ENCODE measurements at places on chromosomes 4 and X.

DNA sequence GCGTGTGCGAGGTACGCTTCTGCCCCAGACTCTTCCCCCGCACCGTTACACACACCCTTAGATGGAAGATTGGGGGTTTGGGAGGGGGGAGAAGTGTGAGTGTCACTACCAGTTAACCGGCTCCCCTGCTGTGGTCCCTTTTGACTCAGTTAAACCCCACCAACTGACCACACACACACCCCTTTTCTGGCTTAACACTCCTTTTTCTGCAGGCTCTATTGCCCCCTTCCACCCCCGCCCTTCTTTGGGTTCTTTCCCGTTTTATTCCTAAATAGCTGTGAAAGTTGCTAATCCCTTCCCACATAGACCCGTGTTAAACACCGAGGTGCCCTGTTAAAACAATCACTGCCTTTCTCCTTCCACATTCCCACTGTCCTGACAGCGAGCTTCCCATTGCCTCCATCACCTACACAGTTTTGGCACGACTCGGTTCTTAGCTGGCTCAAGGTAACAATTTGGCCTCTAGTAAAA, 3.7 kb upstream of the NR3C2 start:
- no peak for DNase-seq

DNA sequence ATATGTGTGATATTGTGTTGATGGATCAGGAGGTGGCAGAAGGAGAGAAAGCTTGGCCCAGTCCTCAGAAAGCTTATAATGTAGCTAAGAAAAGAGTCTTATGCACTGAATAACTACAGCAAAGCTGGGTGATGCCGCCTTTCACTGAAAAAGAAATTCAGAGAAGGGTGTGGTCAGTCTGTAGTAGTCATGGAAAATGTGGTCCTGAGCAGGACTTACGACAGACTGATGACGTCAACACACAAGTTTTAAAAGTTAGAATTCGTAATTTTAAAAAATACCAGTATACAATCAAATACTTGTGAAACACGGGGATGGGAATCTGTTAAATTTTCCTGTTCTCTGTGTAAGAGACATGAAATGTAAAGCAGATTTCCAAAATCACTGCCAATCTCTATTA, 87.0 kb upstream of the RAPGEF2 start:
- no peak for DNase-seq

DNA sequence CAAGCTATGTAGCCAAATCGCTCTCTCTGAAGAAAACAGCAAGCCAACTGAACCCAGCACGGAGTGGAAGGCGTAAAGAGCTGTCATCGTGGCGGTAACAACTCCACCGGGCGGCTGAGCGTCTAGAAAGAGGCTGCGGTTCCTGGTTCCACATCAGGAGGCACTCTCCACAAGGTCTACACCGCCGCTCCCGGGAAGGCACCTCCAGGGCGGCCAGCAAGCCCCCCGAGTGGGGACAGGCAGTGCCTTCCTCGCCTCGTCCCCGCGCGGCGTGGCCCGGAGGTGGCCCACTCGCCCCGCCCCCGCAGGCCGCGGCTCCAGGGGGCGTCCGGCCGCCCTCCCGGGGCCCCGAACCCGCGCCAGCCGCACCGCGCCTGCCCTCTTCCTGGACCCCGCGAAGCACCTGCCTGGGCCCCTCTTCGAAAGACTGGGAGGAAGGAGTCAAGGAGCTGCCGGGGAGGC, 755 bp downstream of the KLHL8 start:
- DNase-seq = no peak

GRCh38 chrX:825991-826390, 195.4 kb downstream of the SHOX start:
- no peak for DNase-seq

DNA sequence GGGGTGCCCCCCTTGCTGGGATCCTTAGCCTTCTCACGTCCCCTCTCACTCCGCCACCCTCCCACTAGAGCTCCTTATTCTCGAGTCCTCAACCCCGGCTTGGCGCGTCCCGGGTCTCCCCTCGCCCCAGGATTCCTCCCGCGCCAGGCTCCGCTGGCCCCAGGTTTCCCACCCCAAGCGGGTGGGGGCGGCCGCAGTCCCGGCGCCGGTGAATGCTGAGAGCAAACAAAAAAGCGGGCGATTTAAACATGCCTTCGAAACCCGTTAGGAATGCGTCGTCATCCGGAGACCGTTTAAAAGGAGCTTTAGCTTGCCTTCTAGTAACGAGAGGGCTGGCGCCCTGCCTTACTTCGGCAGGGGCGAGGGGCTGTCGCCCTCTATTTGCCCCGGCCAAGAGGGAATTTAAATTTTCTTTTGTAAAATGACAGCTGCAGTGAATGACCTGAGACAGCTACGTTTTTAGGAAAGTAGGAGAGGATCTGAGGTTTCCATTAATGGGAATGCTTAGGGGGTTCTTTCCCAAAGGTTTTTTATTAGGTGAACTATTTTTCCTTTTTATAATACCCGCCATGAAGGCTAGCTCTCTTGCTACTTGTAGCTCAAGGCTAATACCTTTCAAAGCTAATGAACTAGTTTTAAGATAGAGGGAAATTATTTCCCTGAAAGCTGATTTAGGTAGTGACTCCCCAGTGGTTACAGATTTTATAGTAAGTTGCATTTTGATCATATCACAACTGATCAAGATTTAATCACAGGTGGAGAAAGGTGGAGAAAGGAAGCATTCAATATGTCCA, 3.1 kb downstream of the JADE1 start:
- DNase-seq = no peak

DNA sequence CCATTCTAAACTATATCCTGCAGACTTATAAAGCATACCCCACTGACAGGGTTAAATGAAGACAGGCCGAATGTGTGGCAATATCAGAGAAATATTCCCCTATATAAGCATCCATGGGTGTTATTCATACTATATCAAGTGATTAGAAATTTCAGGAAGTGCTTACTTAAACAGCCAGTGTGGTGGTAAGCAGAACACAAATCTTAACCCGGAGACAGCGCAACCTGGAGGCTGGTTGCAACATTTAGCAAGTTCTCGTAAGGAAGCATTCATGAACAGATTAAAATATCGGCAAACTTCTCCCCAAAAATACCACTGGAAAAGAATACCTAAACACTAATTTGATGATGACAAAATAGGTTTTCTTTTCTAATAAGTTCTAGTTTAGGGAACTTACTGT, 261.2 kb downstream of the CBLL2 start:
- no peak for DNase-seq

DNA sequence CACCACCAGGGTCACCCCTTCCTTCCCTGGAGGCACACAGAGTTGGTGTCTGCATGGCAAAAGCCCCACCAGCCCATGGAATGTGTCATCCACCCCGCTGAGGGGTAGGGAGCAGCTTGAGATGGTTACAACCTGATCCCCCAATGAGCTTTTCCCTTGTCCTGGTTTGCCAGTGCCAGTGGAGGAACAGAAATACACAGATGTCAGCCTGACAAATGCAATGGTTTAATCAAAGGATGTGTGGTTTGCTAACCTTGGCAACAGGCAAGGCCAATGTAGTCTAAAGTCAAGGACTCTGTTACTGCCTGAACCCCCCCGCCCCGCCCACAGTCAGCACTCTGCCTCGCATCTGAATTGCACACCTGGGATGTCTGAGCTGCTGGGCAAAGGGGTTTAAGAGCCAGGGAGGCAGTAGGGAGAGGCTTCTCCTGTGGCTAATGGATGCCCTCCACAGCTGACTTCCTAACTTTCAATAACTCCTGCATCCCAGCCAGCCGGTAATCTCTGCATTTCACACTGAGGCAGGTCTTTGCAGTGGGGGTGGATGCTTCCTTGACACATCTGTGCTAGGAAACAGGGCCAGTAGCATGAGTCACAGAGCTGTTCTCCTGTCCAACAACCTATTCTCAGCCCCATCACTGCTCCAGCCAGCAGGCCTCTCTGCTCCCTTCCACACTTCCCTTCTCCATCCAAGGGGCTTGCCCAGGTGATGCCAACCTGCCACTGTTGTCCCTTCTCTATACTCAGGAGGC, 137.5 kb downstream of the AMMECR1 start:
- DNase-seq = no peak

DNA sequence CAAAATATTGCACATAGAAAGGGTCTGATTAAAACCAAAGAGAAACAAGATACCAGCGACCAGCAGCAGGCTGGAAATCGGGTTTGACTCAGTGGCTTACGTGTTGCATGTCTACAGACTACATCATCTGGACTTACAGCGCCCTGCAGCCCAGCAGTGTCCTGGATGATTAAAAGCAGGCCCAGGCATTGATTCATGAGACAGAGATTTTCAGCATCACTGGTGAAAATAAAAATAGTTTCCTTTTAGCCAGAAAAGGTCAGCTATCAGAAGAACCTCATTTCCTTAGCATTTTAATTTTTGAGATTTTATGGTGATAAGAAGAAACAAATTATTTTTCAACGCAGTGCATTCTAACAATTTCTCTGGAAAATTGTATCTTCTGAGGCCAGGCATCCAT, 190.6 kb downstream of the PTTG2 start:
- DNase-seq = no peak

GRCh38 chr4:82954212-82954611, 53.7 kb downstream of the THAP9 start:
- DNase-seq = no peak

DNA sequence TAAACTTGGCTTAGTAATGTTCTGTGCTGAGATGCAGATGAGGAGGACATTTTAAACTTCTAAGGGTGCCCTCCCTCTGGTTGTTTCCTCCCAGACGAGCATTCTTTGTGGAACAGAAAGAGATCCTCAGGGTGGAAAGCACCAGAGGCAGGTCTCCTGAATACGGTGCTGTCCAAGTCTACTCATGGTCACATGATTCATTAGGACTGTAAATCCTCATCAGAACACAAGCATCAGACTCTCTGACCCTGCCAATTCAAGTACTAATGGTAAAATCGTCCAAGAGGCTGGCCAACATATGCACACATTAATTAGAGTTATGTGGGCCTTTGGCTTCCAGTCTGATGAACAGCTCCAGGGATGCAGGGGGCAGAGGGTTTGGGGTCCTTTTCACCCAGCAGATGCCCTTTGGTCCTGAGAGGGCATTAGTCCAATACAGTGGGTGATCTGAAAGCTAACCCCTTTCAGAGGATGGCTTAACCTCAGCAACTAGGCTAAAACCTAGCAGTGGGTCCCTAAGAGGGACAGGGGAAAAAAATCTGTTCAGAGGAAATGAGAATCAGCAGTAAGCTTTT, 18.2 kb downstream of the HAND2 start:
- no peak for DNase-seq

DNA sequence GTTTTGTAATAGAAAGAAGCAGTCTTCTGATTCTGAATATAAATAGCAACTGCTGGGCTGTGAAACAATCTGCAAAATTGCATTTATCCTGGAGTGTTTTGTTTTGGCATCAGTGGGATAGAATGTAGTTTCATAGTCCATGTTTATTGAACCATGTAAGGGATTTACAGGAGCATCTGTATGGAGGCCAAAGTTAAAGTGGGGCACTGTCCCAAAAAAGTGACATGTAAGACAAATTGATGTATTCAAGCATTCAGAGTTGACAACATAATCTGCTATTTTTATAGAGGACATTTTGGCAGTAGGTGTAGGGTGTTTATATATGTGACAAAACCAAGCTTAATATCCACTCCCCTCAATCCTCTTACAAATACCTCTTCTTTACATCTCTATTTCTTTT, 200.5 kb upstream of the ANK2 start:
- DNase-seq = no peak

DNA sequence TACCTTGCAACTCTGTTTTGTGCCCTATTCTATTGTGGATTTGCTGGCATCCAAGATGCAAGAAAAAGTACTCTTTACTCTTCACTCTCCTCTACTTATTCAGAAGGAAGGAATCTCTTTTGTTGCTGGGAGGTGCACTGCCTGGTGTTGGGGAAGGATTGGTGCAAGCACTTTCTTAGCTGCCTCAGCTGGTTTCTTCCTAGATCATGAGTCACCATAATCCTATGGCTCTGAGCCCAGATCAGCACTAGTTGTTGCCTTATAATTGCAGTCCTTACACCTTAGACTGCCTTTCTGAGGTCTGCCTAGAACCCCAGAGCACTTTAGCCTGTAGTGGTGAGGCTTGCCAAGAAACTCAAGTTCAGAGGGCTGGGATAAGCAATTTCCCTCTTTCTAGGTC, 37.0 kb upstream of the CT83 start:
- no peak for DNase-seq

GRCh38 chr4:31130930-31131329, 410.8 kb downstream of the PCDH7 start:
- no peak for DNase-seq

- no peak for DNase-seq
Measured at GRCh38 chr4:8726344-8726851, 133.8 kb downstream of the CPZ start.

- DNase-seq = peak; percentile 82
Measured at GRCh38 chr4:103198111-103198765, at the start of gene CENPE. Gene CENPE, minus strand, starts transcription at chr4:103198343. Its CDS starts 24 bp downstream, at chr4:103198319.

GRCh38 chr4:31107362-31107761, 387.2 kb downstream of the PCDH7 start:
- DNase-seq = no peak

GRCh38 chr4:3389233-3390215, 52.2 kb upstream of the HGFAC start:
- no peak for DNase-seq

- DNase-seq = no peak
Measured at GRCh38 chrX:40007756-40008705, 89.7 kb downstream of the BCOR start.
